Chondrocyte (in vitro differentiated cells): ENCODE measurements at places on chromosomes 16 and 17.

DNA sequence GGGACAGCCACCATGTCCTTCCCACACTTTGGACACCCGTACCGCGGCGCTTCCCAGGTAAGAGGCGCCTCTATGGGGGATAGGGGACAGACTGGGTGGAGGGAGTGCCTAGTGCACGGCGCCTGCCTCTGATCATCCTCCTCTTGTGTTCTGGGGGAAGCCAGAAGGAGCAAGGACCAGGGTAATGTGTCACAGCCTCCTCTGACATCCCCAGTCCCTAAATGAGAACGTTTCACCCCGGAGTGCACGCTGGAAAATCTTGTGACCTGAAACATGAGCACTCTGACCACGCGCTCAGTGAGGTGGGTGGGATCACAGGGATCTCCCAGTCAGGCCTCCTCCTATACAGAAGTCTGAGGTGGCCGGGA is 1.1 kb downstream of the IRX6 start:
- no peak for DNase-seq

DNA sequence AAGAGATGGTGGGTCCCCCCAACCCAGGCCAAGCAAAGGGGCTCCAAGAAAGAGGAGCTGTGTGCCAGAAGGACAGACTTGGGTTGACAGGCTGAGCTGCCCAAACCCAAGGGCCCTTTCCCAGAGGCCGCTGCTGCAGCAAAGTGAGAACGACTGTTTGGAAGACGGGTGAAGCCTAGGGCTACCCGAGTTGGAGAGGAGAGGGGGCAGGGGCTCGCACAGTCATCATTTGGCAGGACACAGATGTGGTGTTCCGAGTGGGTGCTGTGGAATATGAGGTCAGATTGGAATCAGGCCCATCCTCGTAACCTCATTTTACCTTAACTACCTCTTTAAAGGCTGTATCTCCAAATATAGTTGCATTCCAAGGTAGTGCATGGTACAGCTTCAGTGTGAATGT is 5.3 kb upstream of the MFAP4 start:
- DNase-seq, result peak; percentile 64

GRCh38 chr17:57082441-57082840 is 2.6 kb upstream of the AKAP1 start:
- DNase-seq, result no peak

GRCh38 chr16:66262253-66263167 is 104.0 kb upstream of the CDH5 start:
- no peak for DNase-seq

- DNase-seq, result no peak
Observed at GRCh38 chr17:45414990-45415881, 17.4 kb downstream of the ARHGAP27 start.

DNA sequence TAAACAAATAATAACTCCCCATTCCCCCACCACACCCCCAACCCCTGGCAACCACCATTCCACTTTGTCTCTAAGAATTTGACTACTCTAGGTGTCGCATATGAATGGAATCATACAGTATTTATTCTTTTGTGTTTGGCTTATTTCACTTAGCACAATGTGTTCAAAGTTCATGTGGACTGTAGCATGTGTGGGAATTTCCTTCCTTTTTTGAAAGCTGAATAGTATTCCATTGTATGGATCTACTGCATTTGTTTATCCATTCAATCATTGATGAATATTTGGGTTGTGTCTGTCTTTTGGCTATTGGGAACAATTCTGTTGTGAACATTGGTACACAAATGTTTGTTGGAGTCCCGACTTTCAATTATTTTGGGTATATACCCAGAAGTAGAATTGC is 3.3 kb upstream of the ACSF2 start:
- no peak for DNase-seq

- no peak for DNase-seq
Observed at GRCh38 chr17:9902120-9902519, 3.0 kb downstream of the RCVRN start.

DNA sequence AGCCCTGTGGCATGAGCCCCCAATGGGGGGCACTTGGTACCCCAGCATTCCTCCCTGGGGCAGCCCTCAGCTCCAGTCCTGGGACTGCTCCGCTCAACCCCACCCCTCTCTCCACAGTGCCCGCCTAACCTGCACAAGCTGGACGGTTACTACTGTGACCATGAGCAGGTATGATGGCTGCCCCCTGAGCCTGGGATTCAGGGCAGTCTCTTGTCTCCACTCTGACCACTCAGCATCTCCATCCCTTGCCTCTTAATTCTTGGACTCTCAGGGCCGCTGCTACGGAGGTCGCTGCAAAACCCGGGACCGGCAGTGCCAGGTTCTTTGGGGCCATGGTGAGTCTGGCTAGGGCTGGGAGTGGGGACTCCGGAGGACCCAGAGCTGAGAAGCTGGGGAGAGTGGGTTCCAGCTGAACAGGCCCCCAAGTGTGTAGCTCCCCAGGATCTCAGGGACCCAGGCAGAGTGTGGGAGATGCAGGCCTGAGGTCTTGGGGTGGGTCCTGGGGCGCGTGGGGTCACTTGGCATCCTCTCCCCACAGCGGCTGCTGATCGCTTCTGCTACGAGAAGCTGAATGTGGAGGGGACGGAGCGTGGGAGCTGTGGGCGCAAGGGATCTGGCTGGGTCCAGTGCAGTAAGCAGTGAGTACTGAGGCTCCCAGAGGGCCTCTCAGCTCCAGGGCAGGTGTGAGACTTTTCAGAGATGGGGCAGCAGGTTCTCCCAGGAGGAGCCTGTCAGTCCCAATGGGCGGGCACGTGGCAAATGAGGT is 18.0 kb downstream of the ADAM11 start:
- DNase-seq, result peak; percentile 73

- no peak for DNase-seq
Observed at GRCh38 chr16:1771188-1771863, at the start of gene NME3. TSS of gene NME3 (minus strand) at chr16:1771543. CDS start at chr16:1771534, 9 bp downstream.

DNA sequence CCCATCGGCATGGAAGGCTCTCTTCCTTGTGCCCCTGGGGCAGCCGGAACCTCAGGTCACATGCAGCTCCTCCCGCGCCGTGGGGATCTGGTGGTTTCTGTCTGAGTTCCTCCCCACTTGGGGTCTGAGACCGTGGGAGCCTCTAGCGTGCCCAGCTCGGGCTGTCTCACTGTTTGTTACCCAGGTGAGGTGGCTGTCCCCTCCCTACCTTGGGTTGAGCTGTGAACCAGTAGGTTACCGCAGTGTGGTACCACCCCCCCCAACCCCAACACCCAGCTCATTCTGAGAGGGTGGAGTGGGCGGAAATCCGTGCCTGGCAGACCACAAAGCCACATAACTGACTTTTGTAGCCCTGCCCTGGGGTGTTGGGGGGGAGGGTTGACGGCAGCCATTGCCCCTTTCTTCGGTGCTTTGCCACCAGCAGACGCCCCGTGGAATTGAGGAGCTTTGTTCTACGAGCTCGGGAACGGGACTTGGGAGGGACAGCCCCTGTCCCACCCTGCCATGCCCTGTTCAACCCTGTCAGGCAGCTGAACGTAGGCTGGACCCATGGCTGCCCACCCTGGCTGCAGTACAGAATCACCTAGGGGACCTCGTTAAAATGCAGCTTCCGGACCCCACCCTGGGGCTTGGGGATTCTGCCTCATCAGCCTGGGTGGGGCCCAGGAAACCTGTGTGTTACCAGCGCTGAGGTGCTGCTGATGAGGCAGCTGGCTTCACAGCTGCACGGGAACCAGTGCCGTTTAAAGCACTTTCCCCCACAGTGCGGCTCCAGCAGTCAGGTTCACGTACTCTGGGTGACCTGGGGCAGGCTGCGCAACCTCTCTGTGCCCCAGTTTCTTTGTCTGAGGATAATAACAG is 18.5 kb downstream of the RAP1GAP2 start:
- DNase-seq, result no peak

DNA sequence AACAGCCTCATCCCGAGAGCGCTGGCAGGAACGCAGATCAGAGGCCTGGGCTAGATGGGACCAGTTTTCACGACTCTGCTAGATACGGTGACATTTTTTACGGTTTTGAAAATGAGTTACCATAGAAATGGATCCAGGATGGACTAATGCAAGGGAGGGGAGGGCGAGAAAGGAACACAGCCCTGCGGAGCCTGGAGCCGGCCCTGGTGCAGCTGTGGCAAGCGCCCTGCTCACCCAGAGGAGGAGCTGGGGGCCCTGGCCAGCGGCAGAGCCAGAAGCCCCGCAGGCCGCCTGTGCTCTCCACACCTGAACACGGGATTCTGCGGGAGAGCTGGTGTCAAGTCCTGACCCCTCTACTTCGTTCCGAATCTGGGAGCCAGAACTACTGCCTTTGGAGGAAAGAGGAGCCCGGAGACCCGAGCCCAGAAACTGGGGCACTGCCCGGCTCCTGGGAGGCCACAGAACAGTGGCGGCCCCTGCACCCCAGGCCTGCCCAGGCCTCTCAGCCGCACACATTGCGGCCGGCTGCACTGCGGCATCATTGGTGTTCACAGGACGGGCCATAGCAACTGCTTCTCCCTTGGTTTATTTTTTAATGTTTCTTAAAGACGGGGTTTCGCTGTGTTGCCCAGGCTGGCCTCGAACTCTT is 88.6 kb upstream of the CHMP6 start:
- no peak for DNase-seq

DNA sequence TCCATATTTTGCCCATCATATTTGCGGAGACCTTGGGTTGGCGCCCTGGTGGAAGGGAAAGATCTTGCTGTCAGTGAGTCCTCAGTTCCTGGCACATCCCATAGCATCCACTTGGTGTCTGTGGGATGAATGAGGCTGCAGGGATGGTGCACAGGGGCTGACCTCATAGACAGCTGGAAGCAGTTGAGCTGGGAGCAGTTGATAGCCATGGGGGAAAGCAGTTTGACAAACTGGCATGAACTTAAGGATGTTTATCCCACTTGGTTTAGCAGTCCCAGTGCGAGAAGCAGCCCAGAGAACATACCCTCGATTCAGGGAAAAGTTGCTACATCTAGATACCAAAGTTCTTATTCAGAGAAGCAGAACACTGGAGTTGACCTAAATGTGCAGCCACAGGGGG is 80.7 kb downstream of the SNX29 start:
- no peak for DNase-seq

DNA sequence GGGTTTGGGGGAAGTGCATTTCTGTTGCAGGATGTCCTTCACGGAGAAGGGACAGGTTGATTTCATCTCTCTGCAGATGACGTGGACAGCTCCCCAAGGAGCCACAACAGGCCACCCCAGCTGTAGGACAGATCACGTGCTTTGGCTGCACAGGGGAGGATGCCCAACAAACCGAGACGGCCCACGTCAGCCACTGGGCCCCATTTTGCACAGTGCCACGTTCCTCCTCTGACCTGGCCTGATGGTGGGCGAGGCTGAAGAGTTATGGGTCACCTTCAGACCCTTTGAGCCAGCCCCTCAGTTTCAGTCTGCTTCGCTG is 9.0 kb upstream of the RHBDL3 start:
- no peak for DNase-seq

- DNase-seq, result no peak
Observed at GRCh38 chr17:41267711-41268110, 2.5 kb downstream of the KRTAP9-6 start.

- DNase-seq, result no peak
Observed at GRCh38 chr16:4890686-4891085, 43.4 kb downstream of the UBN1 start.

- no peak for DNase-seq
Observed at GRCh38 chr16:5604770-5605169, 507.2 kb upstream of the EEF2KMT start.

- DNase-seq, result no peak
Observed at GRCh38 chr16:23757116-23757515, 2.3 kb downstream of the CHP2 start.

- DNase-seq, result no peak
Observed at GRCh38 chr17:32654324-32654723, 167.5 kb downstream of the CDK5R1 start.

GRCh38 chr16:54193665-54194333 is 92.8 kb downstream of the IRX3 start:
- DNase-seq, result no peak

GRCh38 chr17:29049541-29050145 is 6.7 kb downstream of the PIPOX start:
- DNase-seq, result no peak

DNA sequence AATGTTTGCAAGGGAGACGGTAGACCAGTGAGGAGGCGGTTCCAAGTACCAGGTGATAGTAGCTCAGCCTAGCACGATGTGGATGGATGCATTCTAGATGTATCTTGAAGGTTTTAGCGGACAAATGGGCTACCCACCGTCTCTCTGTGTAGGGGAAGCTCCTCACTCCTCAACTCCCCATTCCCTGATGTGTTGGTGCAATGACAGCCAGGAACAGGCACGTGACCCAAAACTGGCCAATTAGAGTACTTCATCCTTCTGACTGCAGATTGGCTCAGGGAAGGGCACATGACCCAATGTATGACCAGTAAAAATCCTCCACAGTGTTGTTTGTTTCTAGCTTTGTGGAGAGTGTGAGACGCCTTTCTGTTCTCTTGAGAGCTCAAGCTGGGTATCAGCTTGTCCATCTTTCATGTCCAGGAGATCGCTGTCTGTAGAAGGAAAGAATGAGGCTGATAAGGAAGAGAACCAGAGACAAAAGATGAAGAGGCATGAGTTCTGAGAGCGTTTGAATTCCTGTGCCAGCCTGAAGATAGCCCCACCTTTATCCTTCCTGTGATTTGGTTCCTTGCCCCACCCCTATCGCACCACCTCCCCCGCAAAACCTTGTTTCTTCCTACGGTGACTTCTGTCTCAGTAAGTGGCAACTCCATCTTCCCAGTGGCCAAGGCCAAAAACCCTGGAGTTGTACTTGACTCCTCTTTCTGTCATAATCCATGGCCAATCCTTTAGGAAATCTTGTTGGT is 2.3 kb upstream of the BORCS6 start:
- DNase-seq, result no peak

GRCh38 chr17:81043725-81044427 is 8.9 kb downstream of the BAIAP2 start:
- no peak for DNase-seq

GRCh38 chr16:86714166-86714565 is 135.8 kb downstream of the FOXL1 start:
- no peak for DNase-seq

- DNase-seq, result no peak
Observed at GRCh38 chr17:38868817-38869525, 887 bp upstream of the LASP1 start.

- DNase-seq, result no peak
Observed at GRCh38 chr17:58019521-58019920, 12.5 kb upstream of the SRSF1 start.

DNA sequence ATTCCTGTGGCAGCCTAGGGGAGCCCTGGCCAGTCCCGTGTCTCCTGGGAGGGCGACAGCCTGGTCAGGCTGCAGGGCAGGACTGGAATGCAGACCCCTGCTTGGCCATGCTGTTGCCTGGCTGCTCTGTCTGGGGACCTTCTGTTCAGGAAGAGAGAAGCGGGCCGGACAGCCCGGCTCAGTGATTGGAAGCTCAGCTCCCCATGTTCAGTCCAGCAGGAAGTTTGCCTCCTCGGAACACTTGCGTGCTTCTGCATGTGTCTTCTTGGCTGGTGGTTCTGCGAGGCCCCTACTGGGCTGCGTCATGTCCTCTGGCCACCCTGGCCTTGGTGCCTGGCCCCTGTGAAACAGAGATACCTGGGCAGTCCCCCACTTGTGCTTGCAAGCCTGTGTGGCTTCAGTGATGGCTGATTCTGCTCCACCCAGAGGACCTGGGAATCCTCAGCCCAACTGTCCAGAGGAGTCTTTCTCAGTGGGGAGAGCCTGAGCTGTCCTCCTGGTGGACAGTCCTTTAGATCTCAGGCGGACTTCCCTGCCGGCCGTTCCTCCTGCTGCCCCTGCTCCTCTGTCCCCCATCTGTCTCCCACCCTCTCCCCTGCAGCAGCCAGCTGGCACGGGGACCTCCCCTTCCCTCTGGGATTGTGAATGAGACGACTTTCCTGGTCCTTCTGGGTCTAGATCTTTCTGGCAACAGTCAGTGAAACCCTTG is 279.5 kb downstream of the SEC14L1 start:
- no peak for DNase-seq

GRCh38 chr17:28551421-28552175 is 826 bp downstream of the UNC119 start:
- peak; percentile 66 for DNase-seq

GRCh38 chr17:11682646-11683045 is 84.4 kb downstream of the DNAH9 start:
- DNase-seq, result no peak
